Endodermal cell (in vitro differentiated cells): ENCODE measurements at places on chromosomes 5 and 9. TPM values are rescaled to one million over a fixed set of nuclear protein-coding genes. Genes with fewer than 3 reads are reported as not detected.

- H3K27me3 ChIP-seq: no peaks in the 10 kb centered on the region
- no peak for DNase-seq
- no peaks in the 10 kb centered on the region for H3K4me1 ChIP-seq
Measured at GRCh38 chr9:131194762-131195161, 69.4 kb downstream of the NUP214 start.

DNA sequence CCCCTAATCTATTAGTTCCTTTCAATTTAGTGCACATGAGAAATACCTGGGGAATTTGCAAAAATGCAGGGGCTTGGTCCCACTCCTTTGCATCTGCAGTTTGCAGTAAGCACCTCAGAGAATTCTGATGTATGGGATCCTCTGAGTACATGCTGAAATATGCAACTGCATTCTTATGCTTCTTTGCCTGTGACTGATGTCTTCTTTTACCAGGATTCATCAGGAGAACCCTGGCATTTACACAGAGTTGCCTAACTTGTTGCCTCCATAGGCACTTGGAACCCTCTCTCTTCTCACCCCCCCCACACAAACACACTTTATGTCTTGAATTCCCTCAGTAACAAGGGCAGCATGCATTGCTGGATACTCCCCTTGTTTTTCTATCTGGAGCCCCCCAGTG, 173.1 kb downstream of the KDM4C start:
- DNase-seq: no peak
- no peak overlapping the region for H3K4me3 ChIP-seq
- H3K36me3 ChIP-seq: no peaks in the 10 kb centered on the region
- H3K27ac ChIP-seq: no peak overlapping the region
- peaks cover 13% of the 10 kb centered on the region for H3K4me1 ChIP-seq

- peaks cover 7% of the 10 kb centered on the region for H3K4me1 ChIP-seq
- H3K4me3 ChIP-seq: no peak overlapping the region
- H3K27ac ChIP-seq: no peak overlapping the region
- DNase-seq: no peak
Measured at GRCh38 chr5:67610186-67610912, 413.8 kb upstream of the CD180 start.

DNA sequence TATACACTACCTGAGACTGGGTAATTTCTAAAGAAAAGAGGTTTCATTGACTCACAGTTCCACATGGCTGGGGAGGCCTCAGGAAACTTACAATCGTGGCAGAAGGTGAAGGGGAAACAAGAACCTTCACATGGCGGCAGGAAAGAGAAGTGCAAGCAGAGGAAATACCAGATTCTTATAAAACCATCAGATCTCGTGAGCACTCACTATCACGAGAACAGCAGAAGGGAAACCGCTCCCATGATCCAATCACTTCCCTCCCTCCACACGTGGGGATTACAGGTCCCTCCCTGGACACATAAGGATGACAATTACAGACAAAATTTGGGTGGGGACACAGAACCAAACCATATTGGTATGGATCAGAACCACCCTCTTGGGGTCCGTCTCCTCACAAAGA, 44.2 kb upstream of the SPIN1 start:
- no peaks in the 10 kb centered on the region for H3K4me1 ChIP-seq
- H3K27ac ChIP-seq: no peak overlapping the region
- no peak for DNase-seq
- no peaks in the 10 kb centered on the region for H3K27me3 ChIP-seq
- H3K4me3 ChIP-seq: no peak overlapping the region
- H3K36me3 ChIP-seq: no peaks in the 10 kb centered on the region

DNA sequence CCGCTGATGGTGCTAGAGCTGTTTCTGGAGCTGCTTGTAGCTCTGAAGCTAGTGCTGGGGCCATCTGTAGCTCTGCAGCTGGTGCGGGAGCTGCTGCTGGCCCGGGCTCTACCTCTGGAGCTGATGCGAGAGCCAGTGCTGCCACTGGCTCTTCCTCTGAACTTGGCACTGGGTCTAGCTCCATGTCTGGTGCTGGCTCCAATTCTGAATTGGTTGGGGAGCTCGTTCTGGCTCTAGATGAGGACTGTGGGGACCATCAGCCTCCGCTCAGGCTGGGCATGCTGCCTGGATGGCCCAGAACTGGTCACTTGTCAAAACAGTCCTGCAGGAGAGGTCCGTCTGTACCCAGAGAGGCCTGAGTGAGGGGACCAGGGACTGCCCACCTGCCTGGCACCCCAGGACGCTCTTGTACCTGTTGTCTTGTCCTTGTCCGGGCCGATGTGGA, 21.5 kb downstream of the OBP2B start:
- DNase-seq: no peak
- peaks cover 21% of the 10 kb centered on the region for H3K27me3 ChIP-seq
- H3K4me1 ChIP-seq: no peaks in the 10 kb centered on the region
- H3K27ac ChIP-seq: no peak overlapping the region

- no peaks in the 10 kb centered on the region for H3K36me3 ChIP-seq
- peaks cover 5% of the 10 kb centered on the region for H3K4me1 ChIP-seq
- no peak overlapping the region for H3K27ac ChIP-seq
Measured at GRCh38 chr5:102115736-102116135, 180.3 kb downstream of the SLCO4C1 start.

- peak; percentile 86 for DNase-seq
- no peak overlapping the region for H3K27ac ChIP-seq
- no peaks in the 10 kb centered on the region for H3K27me3 ChIP-seq
Measured at GRCh38 chr5:153783362-153783658, 255.4 kb downstream of the FAM114A2 start.

DNA sequence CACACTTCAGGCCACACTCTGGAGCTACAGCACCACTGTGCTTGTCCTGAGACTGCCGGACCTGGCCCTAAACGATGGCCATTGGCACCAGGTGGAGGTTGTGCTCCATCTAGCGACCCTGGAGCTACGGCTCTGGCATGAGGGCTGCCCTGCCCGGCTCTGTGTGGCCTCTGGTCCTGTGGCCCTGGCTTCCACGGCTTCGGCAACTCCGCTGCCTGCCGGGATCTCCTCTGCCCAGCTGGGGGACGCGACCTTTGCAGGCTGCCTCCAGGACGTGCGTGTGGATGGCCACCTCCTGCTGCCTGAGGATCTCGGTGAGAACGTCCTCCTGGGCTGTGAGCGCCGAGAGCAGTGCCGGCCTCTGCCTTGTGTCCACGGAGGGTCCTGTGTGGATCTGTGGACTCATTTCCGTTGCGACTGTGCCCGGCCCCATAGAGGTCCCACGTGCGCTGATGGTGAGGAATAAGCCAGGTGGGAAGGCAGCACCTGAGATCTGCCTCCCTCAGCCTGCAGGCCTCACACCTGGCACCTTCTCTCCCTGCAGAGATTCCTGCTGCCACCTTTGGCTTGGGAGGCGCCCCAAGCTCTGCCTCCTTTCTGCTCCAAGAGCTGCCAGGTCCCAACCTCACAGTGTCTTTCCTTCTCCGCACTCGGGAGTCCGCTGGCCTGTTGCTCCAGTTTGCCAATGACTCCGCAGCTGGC, 14.7 kb downstream of the CRB2 start:
- H3K4me1 ChIP-seq: peaks cover 7% of the 10 kb centered on the region
- H3K4me3 ChIP-seq: no peak overlapping the region
- H3K27ac ChIP-seq: no peak overlapping the region
- H3K36me3 ChIP-seq: no peaks in the 10 kb centered on the region
- peaks cover 36% of the 10 kb centered on the region for H3K27me3 ChIP-seq

PCDHAC2 gene
- 2.3 and 2.4 TPM in 2 replicates for total RNA-seq

IGIP gene
- total RNA-seq: 1.7 and 2.5 TPM in 2 replicates

IFNA2 gene
- total RNA-seq: not detected in 3 replicates

THOC3 gene
- total RNA-seq: 105 and 111 TPM in 2 replicates
